ENCODE measurements at places on chromosomes 3 and 15. TPM values are rescaled to one million over a fixed set of nuclear protein-coding genes. Genes with fewer than 3 reads are reported as not detected.
A peak's percentile ranks its signal among the peaks of the same experiment; 100 is the strongest.

The TM4SF4 gene
- not detected for total RNA-seq

The MELTF gene
- 202 TPM for total RNA-seq

- H3K27ac ChIP-seq = no peak overlapping the region
- DNase-seq = no peak
- no peak overlapping the region for H3K4me3 ChIP-seq
Observed at GRCh38 chr3:148077318-148077923, 620.3 kb upstream of the AGTR1 start.

GRCh38 chr3:185824051-185825005 is 514 bp downstream of the IGF2BP2 start:
- DNase-seq = peak; percentile 46
- H3K4me1 ChIP-seq = peaks cover 44% of the 10 kb centered on the region

DNA sequence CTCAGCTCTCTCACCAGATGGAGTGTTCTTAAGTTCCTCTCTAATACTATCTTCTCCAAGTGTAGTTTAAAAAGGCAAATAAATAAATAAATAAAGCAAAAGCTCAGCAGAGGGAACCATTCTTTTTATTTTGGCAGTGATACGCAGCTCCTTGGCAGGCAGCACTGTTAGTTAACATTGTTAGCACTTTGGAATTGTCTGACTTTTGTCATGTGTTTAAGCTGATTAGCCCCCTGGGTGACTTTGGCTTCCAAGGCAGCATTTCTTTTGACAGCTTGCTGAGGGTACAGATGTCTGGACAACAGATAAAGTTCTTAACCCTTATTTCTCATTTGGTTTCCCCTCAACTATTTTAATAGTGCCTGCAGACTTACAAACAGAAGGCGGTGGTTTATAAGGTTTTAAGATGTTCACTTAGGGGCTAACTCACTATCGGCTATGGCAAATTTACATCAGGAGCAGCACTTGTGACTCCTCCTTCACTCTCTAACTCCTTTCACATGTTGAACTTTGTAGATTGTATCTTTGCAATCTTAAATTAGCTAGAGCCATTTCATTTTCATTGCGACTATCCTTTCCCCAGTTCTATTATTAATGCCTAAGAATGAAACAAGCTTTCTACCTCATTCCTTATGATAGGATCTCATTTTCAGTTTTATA is 213.4 kb downstream of the ZBBX start:
- H3K27ac ChIP-seq = no peak overlapping the region
- no peaks in the 10 kb centered on the region for H3K36me3 ChIP-seq
- H3K4me3 ChIP-seq = no peak overlapping the region
- no peak for DNase-seq
- no peaks in the 10 kb centered on the region for H3K27me3 ChIP-seq

The ZNF80 gene
- total RNA-seq = not detected

DNA sequence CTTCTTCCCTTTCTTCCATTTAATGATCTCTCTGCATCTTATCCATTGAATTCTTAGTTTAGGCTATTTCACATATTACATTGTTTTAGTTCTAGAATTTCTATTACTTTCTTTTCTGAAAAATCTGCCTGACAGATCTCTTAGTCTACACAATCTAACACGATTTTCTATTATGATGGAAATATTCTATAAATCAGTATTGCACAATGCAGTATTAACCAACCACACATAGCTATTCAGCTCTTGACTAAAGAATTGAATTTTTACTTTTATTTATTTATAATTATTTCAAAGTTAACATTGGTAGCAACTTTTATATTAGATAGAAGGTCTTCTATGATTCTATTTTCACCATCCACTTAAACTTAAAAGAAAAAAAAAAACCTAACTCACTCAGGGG is 36.2 kb upstream of the GOLGA8A start:
- no peak for DNase-seq
- H3K27ac ChIP-seq = no peak overlapping the region
- H3K4me1 ChIP-seq = no peaks in the 10 kb centered on the region
- no peak overlapping the region for H3K4me3 ChIP-seq
- H3K27me3 ChIP-seq = no peaks in the 10 kb centered on the region
- H3K36me3 ChIP-seq = no peaks in the 10 kb centered on the region

DNA sequence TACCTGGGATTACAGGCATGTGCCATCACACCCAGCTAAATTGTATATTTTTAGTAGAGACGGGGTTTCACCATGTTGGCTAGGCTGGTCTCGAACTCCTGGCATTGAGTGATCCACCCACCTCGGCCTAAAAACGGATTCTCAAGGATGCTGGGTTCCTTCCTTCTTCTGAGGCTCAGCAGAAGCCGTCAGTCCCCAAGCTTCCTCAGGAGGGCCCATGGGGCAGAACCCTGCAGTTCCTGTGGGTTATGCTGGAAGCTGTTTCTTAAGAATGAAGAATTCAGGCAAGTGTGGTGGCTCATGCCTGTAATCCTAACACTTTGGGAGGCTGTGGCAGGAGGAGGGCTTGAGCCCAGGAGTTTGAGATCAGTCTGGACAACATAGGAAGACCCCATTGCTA is 29.0 kb upstream of the ZNF710 start:
- no peaks in the 10 kb centered on the region for H3K36me3 ChIP-seq
- no peaks in the 10 kb centered on the region for H3K4me1 ChIP-seq
- no peaks in the 10 kb centered on the region for H3K27me3 ChIP-seq
- H3K4me3 ChIP-seq = no peak overlapping the region
- H3K27ac ChIP-seq = no peak overlapping the region

- H3K27ac ChIP-seq = no peak overlapping the region
- no peak for DNase-seq
- H3K4me3 ChIP-seq = no peak overlapping the region
- no peaks in the 10 kb centered on the region for H3K36me3 ChIP-seq
Observed at GRCh38 chr15:57866149-57866736, 159.7 kb downstream of the POLR2M start.

- no peak overlapping the region for H3K4me3 ChIP-seq
- H3K27ac ChIP-seq = no peak overlapping the region
- H3K27me3 ChIP-seq = no peaks in the 10 kb centered on the region
- H3K36me3 ChIP-seq = no peaks in the 10 kb centered on the region
- DNase-seq = no peak
Observed at GRCh38 chr3:183586477-183586876, 31.0 kb upstream of the KLHL6 start.

- H3K27me3 ChIP-seq = no peaks in the 10 kb centered on the region
- peak overlapping the region; percentile 31 for H3K4me3 ChIP-seq
- peak overlapping the region; percentile 60 for H3K27ac ChIP-seq
Observed at GRCh38 chr15:40106203-40107161, 2.2 kb downstream of the BMF start.

- H3K4me1 ChIP-seq = no peaks in the 10 kb centered on the region
- no peak overlapping the region for H3K27ac ChIP-seq
- DNase-seq = no peak
Observed at GRCh38 chr3:123664753-123665152, 79.9 kb upstream of the HACD2 start.

All from PC-9 (cell line).